ENCODE measurements at places on chromosomes 7 and 10.

DNA sequence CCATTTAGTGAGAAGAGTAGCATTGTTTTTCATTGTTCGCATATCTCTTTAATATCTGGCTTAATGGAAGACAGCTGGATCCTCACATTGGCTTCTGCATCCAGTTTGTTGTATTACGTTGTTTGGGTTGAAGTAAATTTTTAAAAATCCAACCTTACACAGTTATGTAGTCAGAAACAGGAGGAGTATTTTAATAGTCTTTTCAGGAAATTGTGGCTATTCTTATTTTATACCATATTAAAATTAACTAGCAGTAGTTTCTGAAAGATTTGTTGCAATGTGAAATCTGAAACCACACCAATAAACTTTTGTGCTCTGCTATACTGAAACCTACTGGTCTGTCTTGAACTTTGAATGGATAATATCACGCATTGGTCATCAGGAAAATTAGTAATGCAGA is 27.9 kb downstream of the MYPN start:
- no peak for DNase-seq

DNA sequence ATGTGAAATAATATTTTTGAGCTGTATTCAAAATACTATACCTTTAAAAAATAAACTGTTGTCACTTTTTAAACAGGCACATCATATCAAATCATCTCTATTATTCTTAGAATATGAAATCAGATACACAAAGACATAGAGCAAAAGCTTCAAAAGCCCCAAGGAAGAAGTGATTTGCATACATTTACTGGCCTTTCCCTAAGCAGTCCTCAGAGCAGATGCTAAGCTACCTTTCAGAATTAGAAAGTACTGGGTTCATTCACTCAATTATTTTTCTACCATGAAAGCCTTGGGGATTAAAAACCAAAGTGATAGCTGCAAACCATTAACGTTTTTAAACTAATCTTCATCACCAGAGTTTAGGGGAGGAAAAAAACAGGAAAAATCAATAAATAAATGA is 55.8 kb upstream of the RNF148 start:
- no peak for DNase-seq

- DNase-seq: no peak
Observed at GRCh38 chr7:129045682-129046081, 9.2 kb downstream of the TNPO3 start.

DNA sequence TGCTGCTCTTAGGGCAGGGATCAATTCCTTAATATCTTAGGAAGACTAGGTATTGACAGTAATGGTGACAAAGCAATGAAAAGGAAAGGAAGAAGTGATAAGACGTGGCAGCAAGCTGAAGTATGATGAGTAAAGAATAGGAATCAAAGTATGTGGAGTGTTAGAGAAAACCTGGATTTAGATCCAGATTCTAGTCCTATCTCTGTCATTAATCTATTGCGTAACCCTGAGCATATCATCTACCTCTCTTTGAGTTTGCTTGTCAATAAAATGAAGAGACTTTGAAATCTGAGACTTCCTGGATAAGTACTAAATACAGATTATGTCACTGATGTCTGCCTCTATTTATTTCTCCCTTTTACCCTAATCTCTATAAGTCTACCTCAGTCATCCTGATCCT is 89.2 kb downstream of the PTEN start:
- no peak for DNase-seq

- DNase-seq: peak; percentile 10
Observed at GRCh38 chr10:71072131-71072822, 140.1 kb upstream of the UNC5B start.

- no peak for DNase-seq
Observed at GRCh38 chr7:130814778-130815335, 80.8 kb upstream of the KLF14 start.

DNA sequence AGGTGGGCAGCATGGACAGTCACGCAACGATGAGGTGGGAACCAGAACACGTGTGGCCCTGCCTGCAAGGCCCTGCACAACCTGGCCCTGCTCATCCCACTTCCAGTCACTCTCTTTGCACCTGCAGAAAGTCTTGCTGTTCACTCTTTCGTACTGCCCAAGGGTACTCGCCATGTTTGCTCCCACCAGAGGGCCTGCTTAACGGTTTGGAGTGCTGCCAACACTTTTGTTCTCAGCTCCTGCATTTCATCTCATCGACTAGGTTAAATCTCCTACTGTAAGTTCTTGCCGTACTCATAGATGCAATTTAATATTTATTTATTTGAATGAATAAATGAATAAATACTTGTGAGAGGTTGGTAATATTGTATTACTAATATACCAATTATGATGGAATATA is 315.3 kb downstream of the SDK1 start:
- no peak for DNase-seq

DNA sequence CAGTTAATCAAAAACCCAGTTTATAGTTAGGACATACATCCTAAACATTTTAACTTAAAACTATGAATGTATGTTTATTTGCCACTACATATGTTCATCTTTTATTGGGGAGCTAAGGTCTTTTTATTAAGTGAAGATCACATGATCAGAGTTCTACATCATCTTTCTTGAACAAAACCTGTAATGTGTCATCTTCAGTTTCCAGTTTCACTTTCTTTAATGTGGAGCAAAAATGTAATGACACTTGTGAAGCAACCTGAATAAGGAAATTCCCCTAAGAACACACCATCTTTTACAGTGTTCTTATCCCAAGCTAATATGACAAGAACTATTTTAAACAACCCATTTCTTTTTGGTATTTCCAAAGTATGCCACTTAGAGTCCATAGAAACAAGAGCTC is 166.7 kb upstream of the BET1 start:
- no peak for DNase-seq

DNA sequence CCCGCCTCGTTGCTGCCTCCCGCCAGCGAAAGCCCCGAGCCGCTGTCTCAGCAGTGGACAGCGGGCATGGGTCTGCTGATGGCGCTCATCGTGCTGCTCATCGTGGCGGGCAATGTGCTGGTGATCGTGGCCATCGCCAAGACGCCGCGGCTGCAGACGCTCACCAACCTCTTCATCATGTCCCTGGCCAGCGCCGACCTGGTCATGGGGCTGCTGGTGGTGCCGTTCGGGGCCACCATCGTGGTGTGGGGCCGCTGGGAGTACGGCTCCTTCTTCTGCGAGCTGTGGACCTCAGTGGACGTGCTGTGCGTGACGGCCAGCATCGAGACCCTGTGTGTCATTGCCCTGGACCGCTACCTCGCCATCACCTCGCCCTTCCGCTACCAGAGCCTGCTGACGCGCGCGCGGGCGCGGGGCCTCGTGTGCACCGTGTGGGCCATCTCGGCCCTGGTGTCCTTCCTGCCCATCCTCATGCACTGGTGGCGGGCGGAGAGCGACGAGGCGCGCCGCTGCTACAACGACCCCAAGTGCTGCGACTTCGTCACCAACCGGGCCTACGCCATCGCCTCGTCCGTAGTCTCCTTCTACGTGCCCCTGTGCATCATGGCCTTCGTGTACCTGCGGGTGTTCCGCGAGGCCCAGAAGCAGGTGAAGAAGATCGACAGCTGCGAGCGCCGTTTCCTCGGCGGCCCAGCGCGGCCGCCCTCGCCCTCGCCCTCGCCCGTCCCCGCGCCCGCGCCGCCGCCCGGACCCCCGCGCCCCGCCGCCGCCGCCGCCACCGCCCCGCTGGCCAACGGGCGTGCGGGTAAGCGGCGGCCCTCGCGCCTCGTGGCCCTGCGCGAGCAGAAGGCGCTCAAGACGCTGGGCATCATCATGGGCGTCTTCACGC is 825 bp downstream of the ADRB1 start:
- DNase-seq: peak; percentile 66

DNA sequence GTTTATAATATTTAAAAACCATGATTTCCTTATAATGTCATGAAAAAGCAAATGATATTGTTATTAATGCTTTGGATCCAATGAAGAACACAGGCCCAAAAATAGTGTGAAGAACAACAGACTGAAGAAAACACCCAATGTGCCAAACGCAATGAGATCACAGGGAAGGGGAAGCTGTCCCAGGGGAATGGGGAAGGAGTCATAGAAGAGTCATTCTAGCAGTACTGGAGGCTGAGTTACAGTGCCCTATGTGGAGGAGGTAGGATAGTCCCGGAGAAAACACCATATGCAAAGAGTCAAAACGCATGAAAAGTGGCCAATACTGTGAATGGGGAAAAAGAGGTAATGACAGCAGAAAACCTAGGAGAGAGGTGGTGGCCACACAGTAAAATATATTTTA is 50.9 kb downstream of the TPK1 start:
- no peak for DNase-seq

DNA sequence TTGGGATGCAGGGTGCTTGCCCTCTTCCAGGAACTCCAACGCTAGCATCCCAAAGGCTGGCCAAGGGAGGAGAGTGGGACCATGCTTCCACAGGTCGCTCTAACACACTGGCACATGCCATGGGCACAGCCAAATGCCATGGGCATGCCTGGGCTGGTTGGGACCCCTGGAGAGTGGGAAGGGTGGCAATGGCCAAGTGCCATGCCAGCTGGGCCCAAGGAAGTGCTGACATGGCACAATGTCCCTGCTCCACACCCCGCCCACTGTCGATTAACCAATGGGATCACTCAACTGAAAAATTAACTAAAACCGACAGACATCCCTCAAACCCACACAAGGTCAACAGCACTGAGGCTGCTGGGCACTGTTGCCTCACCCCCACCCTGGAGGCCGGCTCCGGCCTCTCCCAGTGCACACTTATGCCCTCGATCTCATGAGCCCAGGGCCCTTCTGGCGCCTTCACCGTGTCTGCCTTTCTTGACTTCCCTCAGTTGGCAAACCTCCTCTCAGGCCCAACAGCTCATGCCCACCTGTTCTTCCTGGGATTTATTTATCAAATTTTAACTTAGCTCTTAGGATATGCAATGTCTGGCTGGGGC is 83.4 kb downstream of the GOLGA7B start:
- DNase-seq: no peak

GRCh38 chr10:49598986-49599385 is 11.1 kb upstream of the SLC18A3 start:
- no peak for DNase-seq

GRCh38 chr7:140205600-140205999 is 28.8 kb upstream of the KDM7A start:
- no peak for DNase-seq

- DNase-seq: no peak
Observed at GRCh38 chr7:42790196-42790595, 121.7 kb downstream of the C7orf25 start.

DNA sequence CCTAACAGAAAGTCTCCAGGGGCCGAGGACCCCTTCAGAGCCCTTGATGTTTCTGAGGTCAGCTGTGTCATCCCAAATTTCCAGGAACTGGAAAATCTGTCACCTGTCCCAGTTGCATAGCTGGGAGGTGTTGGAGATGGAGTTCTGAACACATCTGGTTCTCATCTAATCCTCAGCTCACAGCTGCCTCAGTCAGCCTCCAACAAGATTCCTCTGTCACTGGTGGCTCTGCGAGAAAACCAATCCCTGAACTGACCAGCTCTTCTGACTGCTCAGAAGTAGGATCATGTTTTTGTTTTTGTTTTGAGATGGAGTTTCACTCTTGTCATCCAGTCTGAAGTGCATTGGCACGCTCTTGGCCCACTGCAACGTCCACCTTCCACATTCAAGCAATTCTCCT is 37.6 kb upstream of the MYL10 start:
- no peak for DNase-seq

DNA sequence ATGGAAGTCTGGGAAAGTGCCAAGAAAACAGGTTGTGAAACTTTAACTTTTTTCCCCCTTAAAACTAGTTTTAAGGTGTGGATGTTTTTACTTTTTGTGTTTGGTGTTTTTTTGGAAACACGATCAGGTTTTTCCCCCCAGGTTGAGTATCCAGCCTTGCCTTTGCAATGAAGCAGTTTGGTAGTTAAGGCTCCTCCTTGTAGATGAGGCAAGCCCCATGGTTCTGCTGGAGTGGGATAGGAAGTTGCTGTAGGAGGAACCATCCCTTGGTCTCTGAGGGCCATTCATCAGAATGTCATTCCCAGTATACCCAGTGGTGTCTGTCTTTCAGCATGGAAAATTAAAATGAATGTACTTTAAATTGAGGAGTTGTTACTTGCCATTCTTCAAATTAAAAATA is 2.7 kb downstream of the CUL1 start:
- no peak for DNase-seq

DNA sequence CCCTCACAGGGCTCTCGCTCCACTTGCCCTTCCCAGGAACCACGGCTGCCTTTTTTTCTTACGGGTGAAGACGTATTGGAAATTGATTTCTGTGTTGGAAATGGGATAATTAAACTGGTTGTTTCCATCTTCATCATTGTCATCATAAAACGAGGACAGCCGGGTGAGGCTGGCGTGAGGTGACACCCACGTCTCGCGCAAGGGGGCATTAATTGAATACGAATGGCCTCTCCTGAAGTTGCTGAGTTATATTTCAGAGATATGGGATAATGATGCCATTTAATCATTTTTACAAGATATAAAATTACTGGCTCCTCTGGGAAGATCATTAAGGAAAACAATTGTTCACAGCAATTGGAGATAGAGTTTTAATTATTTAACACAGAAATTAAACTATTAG is 18.3 kb upstream of the NKX6-2 start:
- no peak for DNase-seq

DNA sequence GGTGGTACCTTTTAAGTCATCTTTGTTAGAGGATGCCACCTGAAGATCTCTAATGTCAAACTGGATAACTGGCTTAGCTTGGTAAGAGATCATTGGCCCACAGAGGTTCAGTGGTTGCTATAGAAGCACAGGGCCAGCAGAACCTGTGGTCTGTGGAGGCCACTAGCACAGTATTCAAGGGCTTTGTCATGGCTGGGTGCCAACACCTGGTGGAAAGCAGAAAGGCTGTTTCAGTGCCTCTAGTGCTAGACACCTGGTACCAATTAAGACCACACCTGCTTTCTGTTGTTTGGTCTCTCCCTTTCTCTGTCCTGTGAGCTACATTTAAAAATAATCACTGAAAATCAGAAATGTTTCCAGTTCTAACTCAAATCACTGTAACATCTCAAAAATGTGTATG is 10.0 kb upstream of the PCGF5 start:
- peak; percentile 39 for DNase-seq

DNA sequence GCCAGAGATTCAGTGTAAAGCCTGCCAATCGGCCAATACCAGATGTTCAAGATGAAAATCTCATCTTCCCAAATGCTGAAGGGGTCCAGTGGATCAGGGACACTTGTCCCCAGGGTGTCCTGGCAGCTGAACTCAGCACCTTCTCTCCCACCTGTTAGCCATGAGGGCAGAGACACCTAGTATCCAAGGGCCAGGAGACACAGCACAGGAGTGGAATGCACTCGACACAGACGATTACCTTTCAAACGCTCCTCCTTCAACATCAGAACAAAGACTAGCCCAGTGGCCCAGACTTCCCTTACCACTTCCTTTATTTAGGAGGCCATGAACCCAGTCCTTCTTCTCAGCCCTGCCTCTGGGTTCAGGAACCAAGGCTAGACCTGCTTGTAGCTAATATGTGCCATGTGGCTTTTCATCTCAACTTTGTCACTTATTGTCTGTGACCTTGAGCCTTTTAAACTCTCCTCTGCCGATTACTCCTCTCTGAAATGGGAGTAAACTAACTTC is 180.3 kb upstream of the PLXNA4 start:
- DNase-seq: no peak
